ENCODE measurements at places on chromosomes 12 and 14.

GRCh38 chr12:85661461-85662206 is 174.6 kb downstream of the RASSF9 start:
- H3K4me3 ChIP-seq = no peak overlapping the region
- no peaks in the 10 kb centered on the region for H3K36me3 ChIP-seq
- no peaks in the 10 kb centered on the region for H3K4me1 ChIP-seq
- no peaks in the 10 kb centered on the region for H3K27me3 ChIP-seq

DNA sequence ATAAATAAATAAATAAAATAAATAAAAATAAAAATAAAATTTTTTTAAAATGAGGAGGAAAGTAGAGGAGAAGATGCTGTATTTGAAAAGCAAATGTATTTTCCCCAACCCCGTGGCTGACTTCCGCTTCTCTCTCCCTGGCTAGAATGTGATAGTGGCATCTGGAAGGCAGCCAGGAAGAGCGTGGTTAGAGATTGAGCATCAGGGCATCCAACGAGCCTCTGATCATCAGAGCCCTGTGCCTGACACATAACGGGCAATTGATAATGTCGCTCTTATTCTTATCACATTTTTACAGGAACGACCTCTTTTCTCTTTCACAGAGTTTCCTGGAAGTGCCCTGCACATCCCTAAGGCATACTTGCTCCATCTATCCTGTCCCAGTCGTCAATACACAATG is 496.9 kb upstream of the TMEM132C start:
- no peak for DNase-seq
- H3K27me3 ChIP-seq = no peaks in the 10 kb centered on the region
- no peak overlapping the region for H3K4me3 ChIP-seq
- H3K4me1 ChIP-seq = no peaks in the 10 kb centered on the region

- peak; percentile 3 for DNase-seq
- no peaks in the 10 kb centered on the region for H3K36me3 ChIP-seq
Measured at GRCh38 chr14:57391517-57392195, 1.3 kb downstream of the NAA30 start.

DNA sequence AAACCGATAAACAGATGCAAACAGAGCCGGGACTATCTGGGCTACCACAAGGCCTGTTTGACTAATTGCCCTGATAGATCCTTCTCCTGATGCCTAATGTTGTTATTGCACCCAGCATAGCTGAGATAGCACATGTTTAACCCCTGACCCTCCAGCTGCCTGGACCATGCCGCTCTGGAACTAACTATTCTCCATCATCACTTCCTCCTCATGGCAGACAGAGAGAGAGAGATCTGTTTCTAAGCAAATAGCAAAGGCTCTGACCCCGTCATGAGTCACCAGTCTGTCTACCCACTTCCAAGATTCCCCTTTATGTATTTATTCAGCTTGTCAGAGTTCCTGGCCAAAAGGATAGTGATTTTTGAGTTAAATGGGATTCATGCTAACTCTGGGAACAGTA is 58.2 kb upstream of the FLRT2 start:
- H3K27ac ChIP-seq = no peak overlapping the region
- no peak overlapping the region for H3K4me3 ChIP-seq
- no peaks in the 10 kb centered on the region for H3K27me3 ChIP-seq
- no peaks in the 10 kb centered on the region for H3K36me3 ChIP-seq
- DNase-seq = no peak
- peaks cover 8% of the 10 kb centered on the region for H3K4me1 ChIP-seq

GRCh38 chr12:22874151-22874550 is 249.2 kb downstream of the ETNK1 start:
- H3K4me1 ChIP-seq = no peaks in the 10 kb centered on the region
- H3K27me3 ChIP-seq = no peaks in the 10 kb centered on the region
- no peak overlapping the region for H3K27ac ChIP-seq

DNA sequence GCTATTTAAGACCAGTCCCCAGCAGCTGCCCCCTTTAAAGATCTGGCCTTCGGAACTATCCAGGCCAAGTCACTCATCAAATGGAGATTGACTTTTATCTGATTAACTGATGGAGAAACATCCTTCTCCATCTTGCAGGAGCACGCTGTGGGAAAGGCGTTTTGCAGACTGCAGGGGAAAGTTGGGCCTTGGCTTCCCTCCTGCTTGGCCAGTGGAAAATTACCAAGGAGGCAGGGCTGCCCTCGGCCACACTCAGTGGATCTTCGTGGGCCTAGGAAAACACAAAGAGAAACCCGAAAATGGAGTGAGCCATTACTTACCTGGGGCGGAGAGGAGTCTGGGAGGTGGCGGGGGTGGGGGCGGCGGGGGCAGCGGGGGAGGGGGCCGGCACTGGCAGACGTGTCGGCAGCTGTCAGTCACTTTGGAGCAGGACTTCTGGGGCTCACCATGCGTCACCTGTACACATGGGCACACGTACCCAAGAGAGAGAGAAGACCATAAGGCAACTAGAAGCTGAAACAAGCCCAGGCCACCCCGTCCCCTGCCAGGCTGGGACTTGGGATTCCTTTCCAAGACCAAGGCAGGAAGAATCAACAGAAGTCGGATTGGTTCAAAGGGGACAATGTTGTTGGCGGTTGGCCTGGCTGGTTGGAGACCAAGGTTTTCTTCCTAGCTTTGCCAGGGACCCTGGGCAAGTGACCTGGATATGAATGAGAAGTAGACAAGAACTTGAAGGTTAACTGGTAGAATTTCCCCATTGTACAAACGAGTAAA is 9.2 kb downstream of the PRIMA1 start:
- H3K36me3 ChIP-seq = no peaks in the 10 kb centered on the region
- peak overlapping the region; percentile 1 for H3K27ac ChIP-seq
- H3K4me1 ChIP-seq = no peaks in the 10 kb centered on the region
- H3K4me3 ChIP-seq = no peak overlapping the region

DNA sequence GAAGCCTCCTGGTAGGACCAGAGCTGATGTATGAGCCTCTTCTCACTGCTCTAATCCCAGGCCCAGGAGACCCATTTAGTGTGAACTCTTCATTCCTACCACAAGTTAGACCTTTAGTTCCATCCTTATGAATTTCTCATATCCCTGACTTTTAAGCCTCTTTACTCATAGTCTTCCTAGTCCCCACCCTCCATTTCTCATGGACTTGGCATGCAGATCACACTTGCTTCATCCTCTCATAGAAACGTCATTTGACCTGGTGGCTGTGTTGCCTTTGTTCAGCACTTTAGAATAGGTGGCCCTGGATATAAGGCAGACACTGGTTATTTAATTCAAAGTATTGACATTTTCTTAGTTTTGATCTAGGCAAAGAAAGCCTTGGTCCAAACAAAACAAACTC is 99.5 kb downstream of the SLC16A7 start:
- peaks cover 17% of the 10 kb centered on the region for H3K4me1 ChIP-seq
- H3K27ac ChIP-seq = no peak overlapping the region
- H3K27me3 ChIP-seq = no peaks in the 10 kb centered on the region
- no peaks in the 10 kb centered on the region for H3K36me3 ChIP-seq
- DNase-seq = no peak
- H3K4me3 ChIP-seq = no peak overlapping the region

DNA sequence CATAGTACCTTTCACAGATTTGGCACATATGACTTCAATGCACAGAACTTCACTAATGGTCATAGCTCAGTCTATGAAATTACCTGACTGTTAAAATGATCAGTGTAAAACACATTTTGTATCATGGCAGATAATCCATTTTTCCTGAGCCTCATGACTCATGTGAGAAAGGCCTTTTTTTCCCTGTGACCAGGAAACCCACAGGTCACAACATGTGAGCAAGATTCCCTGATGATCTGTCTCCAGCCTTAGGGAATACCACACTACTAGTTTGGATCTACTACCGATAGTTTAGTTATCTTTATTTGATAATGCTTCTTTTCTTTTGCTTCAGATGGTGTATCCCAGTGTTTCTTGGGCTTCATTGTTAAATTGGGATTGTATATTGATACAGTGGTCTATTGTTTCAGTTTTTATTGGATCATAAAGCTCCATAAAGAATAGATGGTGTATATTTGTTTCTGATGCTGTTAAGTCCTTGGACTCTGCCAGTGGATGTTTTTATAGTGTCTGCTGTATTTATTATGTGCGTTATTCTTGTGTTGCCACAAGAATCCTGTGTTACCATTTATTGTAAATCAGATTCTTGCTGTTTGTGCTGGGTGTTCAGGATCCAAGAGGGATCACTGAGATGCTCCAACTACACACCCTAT is 248.7 kb upstream of the PELI2 start:
- no peaks in the 10 kb centered on the region for H3K4me1 ChIP-seq
- no peaks in the 10 kb centered on the region for H3K27me3 ChIP-seq
- no peak overlapping the region for H3K4me3 ChIP-seq
- H3K36me3 ChIP-seq = no peaks in the 10 kb centered on the region
- no peak overlapping the region for H3K27ac ChIP-seq

DNA sequence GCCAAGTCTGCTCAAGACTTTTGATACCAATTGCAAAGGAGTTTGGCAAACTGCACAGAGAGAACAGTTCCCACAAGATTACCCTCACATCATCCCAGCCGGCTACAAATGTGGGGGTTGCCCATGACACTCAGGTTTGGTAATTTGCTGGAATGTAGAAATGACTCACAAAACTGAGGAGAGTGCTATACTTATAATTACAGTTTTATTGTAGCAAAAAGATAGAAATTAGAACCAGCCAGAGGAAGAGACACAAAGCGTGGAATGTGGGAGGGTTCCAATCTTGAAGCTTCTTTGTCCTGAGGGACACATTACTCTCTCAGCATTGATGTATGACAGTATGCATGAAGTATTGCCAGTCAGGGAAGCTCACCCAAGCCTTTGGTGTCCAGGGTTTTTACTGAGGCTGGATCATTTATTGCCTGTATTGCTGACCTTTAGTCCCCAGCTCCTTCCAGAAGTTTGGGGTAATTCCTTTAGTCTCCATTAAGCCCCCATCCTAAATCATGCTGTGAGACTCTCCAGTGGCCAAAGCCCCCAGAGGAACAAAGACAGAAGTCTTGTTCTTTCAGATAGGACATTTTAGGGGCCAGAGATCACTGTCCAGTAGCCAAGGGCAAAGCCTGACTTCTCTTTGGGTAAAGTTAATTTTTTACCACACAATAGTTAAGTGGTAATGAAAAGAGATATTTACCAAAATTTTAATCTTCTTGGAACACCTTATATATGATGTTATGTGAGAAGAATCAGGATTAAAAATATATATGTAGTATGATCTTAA is 9.9 kb downstream of the TBK1 start:
- peaks cover 9% of the 10 kb centered on the region for H3K4me1 ChIP-seq
- H3K27ac ChIP-seq = no peak overlapping the region
- no peaks in the 10 kb centered on the region for H3K27me3 ChIP-seq
- H3K36me3 ChIP-seq = no peaks in the 10 kb centered on the region

DNA sequence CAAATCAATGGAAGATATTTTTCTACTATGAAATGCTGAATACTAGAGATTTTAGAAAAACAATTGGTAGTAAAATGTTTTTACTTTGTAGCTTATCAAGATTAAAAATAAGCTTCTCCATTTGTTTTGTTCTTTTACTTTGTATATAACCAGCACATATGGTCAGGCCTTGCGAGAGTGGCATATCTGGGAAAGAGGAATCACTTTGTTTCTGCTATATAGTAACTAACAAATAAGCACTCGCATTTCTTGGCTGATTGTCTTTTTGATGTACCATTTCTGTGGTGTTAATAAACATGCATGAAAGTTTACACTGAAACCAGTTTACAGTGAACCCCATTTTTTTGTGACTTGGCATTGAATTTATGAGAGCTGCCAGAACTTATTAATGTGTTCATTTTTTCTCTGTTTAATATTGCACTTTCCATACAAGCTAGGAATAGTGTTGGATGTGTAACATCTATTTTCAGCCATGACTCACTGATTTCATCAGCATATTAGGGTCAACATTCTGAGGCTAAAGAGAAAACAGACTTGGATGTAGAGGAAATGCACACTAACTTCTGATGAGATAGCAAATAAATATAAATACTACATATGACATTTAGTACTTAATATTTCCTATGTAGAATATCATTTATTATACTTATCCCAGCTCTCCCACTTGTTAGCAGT is 635.5 kb downstream of the KCNH5 start:
- H3K4me1 ChIP-seq = no peaks in the 10 kb centered on the region
- no peak for DNase-seq
- no peaks in the 10 kb centered on the region for H3K36me3 ChIP-seq
- no peak overlapping the region for H3K27ac ChIP-seq
- H3K27me3 ChIP-seq = no peaks in the 10 kb centered on the region

GRCh38 chr14:44404036-44404435 is 103.0 kb downstream of the FSCB start:
- H3K4me3 ChIP-seq = no peak overlapping the region
- H3K27ac ChIP-seq = no peak overlapping the region
- H3K27me3 ChIP-seq = no peaks in the 10 kb centered on the region
- no peaks in the 10 kb centered on the region for H3K4me1 ChIP-seq
- DNase-seq = no peak
